ENCODE measurements at places on chromosomes 12 and 14.

- no peak for DNase-seq
Measured at GRCh38 chr14:99075771-99076375, 196.1 kb downstream of the BCL11B start.

- no peak for DNase-seq
Measured at GRCh38 chr12:79371226-79371625, 319.5 kb downstream of the PAWR start.

DNA sequence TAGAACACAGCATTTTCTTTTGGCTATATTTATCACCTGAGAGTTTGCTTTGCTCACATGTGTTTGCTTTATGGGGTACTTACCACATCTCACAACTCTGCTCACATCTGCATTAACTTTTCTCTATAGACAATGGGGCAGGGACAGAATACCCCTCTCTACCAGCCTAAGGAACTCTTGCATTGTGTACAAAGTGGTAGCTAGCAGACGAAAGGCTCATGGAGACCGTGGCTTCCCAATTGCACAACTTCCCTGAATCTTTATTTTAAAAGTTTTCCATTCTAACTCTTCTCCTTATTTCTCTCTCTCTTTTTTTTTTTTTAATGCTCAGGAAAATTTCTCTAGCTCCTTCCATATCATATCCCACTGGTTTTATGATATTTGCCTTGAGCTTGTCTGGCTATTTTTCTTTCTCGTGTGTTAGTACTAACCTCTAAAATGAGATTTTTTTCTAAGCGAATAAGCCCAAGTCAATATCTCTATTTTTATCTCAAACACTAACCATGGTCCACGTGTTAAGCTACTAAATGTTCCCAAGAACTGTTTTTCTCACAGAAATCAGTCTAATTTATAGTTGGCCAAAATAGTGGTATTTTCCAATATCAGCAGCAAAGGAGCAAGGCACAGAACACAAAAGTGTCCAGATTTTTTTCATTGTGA lies 155.2 kb downstream of the STXBP6 start:
- DNase-seq: no peak

- no peak for DNase-seq
Measured at GRCh38 chr12:119258556-119258955, 76.0 kb upstream of the CCDC60 start.

- no peak for DNase-seq
Measured at GRCh38 chr14:94612174-94612573, at the start of gene SERPINA3. Gene SERPINA3, plus strand, starts transcription at chr14:94612391. Its CDS starts 2,051 bp downstream, at chr14:94614442.

GRCh38 chr12:115947696-115948062 lies 329.8 kb downstream of the MED13L start:
- DNase-seq: no peak

- DNase-seq: no peak
Measured at GRCh38 chr14:95292660-95293425, 26.9 kb downstream of the CLMN start.

- DNase-seq: no peak
Measured at GRCh38 chr12:18908191-18908590, 170.3 kb downstream of the CAPZA3 start.

DNA sequence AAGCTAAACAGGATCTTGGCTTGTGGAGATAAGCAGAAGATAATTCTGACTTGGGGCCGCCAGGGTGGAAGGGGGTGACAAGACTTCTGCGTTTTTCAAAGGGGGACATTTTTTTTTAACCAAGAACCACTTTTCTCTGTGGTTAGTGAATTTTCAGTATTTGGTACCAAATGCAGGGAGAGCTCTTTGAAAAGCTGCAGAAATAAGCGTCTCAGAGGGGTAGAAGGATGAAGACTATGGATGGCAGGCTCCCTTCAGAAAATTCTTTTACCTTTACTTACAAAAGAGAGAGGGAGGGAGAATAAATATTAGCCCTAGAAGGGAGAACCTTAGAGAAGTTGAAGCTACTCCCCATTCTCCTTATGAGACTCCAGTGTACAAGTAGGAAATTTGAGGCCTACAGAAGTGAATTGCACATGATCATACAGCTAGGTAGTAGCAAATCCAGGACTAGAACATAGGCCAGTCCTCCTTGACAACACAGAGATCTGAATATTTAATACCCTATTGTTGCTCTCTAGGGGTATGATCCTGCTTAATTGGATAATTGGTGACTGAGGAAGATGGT lies 840 bp downstream of the MRPL52 start:
- no peak for DNase-seq

DNA sequence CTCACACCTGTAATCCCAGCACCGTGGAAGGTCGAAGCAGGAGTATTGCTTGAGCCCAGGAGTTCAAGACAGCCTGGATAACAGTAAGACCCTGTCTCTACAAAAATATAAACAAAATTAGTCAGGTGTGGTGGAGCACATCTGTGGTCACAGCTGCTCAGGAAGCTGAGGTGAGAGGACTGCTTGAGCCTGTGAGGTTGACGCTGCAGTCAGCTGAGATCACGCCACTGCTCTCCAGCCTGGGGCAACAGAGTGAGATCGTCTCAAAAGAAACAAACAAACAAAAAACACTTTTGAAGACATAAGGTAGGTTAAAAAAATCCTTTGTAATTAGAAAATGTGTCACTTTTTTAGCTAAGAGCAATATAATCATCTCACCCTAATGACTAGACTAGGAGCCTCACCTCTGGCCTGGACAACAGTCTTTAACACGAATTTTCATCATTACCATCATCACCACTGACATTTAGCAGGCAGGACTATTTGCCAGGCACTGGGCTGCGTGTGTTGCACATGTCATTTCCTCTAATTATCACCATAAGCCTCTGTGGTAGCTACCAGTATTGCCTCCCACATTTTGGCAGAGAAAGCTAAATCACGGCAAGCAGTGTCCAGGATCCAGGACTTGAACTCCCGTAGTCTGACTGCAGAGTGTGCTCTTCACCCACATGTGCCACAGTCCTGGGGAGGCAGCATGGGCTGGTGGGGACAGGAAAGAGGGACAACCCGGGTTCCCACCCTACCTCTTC lies 4.6 kb upstream of the SYCP3 start:
- DNase-seq: no peak

GRCh38 chr12:77845831-77846230 lies 15.1 kb downstream of the NAV3 start:
- no peak for DNase-seq

DNA sequence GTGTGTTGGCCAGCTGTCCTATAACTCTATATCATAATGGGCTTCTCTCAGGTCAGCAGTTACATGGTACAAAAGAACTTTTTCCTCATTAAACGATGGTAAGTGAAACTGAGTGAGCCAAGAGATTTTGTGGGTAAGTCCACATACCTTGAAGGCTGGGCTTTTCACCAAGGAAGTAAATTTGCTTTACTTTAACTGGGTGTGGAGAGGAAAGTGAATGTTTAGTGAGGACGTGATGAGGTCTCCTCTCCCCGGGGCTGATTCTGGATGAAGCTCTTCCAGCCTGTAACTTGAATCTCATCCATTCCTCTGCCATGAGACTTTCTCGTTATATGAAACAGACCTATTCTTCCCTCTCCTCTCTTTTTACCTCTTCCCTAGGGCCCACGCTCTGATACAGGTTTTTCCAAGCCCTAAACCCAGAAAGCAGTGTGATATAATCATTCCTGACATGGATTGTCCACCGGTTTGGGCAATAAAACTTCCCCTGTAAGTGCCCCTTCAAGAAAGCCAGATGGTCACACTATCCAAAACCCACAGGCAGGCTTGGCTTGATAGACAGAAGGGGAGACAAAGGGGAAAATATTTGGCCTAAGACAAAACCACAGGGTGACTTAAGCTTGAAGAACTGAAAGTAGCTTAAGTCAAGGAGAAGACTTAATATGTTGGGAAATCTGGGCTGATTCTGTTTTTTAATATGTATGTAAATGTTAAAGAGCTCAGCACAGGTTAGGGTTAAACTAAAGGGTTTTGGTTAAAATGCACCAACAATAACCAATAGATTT lies 50.3 kb downstream of the CIT start:
- DNase-seq: no peak

- DNase-seq: peak; percentile 58
Measured at GRCh38 chr14:104970231-104971068, 7.7 kb downstream of the AHNAK2 start.

GRCh38 chr14:22976620-22977433 lies 5.5 kb downstream of the AJUBA start:
- DNase-seq: peak; percentile 77

GRCh38 chr12:119869720-119870119 lies 7.4 kb downstream of the CIT start:
- DNase-seq: no peak

DNA sequence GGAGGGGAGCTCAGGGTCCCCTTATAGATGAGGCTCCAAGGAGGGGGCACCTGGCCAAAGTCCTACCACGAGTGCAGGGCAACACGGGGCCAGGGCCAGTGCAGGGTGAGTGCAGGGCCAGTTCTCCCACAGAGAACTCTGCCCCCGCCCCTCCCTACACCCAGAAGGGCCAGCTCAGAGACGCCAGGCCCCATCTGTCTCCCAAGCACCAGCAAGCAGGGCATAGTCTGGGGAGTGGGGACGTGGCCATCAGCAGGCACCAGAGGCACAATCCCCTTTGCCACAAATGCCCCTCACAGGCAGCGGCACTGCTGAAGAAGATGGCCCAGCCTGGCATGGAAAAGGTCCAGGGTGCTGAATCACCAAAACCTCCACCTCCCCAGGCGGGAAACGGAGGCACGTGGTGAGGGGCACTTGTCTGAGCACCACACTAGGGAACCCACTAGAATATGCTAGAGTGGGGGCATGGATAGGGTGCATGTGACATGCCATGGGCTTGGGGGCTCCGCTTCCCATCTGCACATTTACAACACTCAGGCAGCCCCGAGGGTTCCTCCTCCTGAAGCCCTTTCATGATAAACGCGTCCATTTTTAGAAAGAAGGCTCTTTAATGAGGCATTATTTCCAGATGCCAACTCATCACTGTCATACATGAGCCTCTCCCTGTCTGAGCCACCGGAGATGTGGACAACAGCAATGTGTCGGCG lies 17.8 kb downstream of the CCDC85C start:
- no peak for DNase-seq

DNA sequence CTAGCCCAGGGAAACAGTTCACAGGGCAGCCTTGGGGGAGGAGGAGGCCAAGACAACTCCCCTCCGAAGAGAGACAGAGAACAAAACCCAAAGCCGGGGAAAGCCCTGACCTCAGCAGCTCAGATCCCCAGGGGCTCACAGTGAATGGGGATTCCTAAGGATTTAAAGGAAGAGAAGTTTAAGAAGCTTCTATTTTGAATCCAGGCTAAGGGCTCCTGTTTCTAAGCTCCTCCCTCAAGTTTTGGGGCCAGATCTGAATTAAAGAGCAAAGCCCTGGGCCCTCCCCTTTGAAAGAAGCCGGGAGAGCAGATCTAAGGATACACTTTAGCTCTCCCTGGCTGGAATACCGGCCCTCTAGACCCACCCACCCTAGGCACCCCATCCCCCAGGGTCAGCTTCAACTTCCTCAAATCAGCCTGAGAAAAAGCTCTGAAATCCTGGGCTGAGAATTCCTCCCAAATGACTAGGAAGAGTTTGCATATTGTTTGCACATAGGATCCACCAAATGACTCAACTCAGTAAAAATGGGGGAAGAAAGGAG lies 3.9 kb downstream of the KDM2B start:
- no peak for DNase-seq

DNA sequence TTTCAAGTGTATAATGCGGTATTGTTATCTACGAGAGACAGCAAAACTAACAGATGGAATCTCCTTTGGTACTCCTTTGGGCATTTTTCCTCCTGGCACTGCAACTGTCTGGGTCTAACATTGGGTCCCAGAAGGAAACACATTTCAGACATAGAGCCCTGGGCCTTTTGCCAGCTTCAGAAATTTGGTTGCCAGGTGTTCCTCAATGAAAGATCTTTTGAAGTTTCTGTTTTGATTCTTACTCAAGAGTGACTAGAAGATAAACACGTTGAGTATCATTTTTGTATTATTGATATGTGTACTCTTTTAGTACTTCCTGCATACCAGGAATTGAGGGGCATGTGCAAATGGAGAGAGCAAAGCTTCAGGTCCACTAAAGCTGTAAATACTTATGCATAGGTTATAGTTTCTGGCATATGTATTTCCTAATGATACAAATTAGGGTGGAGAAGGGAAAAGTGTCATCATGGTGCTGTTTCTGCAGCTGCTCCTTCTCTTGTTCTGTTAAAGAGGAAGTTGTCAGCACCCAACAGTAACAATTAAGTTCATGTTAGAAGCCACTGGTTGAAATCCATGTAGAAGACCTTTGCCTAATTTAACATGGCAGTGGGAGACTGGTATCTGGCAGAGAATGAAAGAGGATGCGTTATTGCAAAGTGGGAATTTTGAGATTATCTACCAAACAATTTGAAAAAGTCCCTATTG lies 53.5 kb downstream of the SLC38A6 start:
- no peak for DNase-seq

GRCh38 chr14:101774006-101774795 lies 12.7 kb downstream of the PPP2R5C start:
- DNase-seq: no peak

- DNase-seq: peak; percentile 16
Measured at GRCh38 chr14:50943261-50943942, 881 bp downstream of the PYGL start.

DNA sequence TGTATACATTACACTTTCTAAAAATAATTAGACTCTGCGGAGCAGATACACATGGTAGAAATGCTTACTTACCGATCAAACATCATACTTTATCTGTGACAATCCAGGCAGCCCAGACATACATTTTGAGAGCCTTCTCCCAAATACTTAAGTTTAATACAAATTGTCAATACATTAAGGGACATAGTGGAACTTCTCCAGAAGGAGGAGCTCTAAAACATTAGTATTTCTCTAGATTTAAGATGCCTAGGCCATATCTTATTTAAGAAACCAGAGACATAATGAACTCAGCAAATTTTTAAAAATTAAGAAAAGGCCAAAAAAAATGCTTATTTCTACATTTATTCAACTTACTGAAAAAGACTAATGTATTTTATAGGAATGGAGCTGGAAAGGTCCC lies 16.1 kb downstream of the ACSM4 start:
- no peak for DNase-seq

DNA sequence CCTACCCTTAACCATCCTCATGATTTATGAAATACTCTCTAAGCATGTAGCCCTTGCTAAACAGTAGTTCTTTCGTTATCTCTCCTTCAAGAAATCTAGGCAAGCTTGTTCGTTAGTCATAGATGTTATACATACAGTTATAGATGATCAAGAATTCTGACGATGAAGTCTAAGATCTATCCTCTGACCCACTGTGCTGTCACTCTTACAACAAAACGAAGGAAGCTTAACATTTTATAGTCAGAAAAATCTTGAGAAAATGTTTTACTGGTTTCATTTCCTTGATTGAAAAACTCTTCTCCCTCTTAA lies 68.9 kb downstream of the SPPL3 start:
- no peak for DNase-seq

GRCh38 chr12:52630008-52630500 lies 11.7 kb upstream of the KRT73 start:
- no peak for DNase-seq

Measured in mucosa of gallbladder (tissue), 1 donor.